Stimulated activated CD4-positive, alpha-beta T cell treated with anti-CD3 and anti-CD28 coated beads, Interleukin-1b, Interleukin-23, amount 100 ng/mL, for 1 hour (primary cell): ENCODE measurements at places on chromosomes 1 and 21.

DNA sequence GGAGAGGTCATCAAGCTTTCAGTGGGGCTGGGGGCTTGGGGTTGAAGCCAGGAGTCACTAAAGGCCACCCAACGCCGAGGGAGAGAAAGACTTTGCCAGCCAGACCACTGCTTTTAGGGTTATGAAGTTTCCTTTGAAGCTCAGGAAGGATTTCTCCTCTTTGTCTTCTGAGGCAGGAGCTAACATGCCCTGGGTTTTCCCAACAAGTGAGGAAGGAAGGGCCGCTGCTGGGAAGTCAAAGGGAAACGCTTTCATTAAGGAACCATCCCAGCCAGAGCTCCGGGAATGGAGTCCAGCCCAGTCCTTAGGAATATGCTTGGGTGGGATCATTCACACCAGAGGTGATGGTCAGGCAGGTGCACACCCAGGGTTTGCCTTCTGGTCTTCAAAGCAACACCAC lies 436.9 kb downstream of the PRDM2 start:
- no peak for DNase-seq

DNA sequence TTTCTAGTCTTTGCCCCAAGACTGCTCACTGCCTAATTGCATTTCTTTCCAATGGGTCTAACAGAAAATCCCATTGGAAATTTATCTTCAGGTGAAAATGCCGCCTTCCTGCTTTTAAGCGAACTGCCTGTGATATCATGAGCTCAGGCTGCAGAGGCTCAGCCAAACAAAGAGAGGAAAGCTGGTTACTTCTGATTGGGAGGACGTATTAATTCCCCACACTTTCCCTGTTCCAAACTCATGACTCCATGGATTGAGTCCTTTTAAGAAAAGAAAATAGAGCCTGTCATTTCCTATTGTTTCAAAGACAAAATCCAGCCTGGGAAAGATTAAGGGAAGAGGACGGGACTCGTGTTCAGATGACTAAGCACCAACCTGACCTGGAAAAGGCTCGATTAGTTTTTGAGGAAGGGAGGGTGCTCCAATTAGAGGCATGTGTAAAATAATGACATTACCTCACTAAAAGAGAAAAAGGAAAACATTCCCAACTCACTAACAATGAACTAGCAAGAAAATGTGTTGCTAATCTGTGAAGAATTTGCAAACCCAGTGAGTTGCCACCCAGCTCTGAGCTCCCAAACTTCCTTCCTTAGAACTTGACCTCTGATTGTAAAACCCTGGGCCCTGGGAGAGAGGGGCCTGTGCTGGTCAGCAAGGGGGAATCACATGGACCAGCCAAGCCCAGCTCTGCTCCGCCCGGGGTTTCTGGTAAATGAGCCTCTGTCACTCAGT lies 61.2 kb downstream of the TCP10L start:
- DNase-seq = no peak

DNA sequence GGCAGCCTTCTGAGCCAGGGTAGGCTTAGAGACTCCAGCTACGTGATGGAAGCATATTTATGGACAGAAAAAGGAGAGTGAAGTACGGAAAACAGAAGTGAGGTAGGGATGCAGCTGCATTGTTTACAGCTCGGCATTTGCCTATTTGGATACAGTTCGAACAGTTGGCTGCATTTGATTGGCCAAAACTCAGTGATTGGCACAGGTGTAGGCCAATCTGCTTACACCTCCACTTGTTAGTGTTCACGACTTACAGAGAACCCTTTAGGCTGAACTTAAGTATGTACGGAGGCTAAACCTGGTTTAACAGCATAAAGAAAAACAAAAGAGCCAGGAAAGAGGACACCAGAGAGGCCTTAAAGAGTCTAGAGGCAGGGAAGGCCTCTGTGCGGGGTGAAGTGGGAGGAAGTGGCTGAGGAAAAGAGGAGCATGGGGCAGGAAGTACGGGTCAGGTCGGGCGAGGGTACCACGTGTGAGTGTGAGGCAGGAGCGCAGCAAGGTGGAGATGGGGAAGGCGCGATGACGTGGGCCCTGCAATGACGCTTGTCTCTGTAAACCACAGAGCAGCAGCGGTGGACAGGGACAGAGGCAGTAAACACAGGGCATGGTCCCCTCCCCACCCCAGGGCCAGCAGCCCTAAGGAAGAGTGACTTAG lies 32.0 kb downstream of the RSPH1 start:
- DNase-seq = peak; percentile 27

DNA sequence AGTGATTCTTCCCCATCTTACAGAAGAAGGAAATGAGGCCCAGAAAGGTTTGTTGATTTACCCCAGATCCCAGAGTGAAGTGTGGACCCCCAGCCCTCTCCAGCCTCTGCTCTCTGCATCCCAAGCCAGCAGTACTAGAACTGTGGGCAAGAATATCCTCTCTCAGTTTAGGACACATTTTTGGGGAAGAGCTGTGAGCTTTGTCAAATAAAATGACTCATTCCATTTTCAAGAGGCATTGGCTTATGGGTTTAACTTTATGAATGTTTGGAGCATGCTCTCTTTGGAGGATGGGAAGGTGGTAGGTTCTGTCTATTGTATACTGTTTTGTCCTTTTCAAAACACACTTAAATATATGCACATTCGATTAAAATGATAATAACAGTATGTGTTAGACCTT lies 70.6 kb upstream of the CNTN2 start:
- no peak for DNase-seq

DNA sequence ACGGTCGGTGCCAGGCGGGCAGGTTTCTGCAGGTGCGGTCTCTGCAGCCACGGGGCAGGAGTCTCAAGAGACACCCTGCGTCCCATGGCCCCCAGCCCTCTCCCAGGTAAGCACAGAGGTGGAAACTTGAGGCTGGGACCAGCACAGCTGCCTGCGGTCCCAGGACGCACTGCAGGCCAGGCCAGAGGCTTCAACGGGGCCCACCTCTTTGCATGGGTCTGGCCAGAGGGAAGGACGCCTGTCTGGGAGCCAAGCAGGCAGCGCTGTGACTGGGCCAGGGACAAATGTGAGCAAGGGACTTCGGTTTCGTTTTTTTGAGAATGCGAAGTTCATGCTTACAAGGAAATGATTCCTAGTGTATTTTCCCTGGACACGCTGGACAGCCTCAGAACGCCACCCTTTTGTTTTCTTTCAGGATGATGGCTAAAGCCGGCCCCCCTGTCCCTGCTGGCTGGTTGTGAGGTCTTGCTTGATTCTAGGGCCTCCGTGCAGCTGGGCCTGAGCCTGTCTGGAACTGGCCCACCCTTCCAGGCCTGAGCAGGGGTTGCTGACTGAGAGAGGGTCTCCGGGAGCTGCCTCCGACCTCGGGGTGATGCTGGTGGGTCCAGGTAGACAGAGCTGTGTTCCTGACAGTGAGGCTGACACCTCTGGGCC lies 38.3 kb downstream of the MORN1 start:
- DNase-seq = no peak

DNA sequence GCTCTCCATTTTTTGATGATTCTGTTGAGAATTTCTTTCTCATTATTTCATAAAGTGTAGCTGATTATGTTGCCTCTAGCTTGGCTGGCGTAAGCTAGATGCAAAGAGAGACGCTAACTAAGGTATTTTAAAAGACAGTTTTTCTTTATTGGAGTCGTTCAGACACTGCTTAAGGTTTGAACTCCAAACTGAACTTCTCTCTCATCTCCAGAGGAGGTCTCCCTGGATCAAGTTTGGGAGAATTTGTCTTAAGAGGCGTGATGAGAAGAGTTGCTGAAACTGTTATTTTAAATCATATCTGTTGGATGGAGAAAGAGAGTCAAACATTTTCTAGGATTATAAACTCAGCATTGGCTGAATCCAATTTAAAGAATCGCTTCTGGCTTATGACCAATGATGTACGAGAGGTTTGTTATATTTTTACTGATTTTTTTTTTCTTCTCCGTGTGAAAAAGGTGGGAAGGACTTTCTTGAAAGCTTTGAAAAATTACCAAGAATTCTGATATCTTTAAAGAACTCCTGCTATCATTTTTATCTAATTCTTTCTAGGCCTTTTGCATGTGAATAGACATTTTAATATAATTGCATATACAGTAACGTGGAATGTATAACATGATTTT lies 34.0 kb downstream of the MAP3K7CL start:
- no peak for DNase-seq

DNA sequence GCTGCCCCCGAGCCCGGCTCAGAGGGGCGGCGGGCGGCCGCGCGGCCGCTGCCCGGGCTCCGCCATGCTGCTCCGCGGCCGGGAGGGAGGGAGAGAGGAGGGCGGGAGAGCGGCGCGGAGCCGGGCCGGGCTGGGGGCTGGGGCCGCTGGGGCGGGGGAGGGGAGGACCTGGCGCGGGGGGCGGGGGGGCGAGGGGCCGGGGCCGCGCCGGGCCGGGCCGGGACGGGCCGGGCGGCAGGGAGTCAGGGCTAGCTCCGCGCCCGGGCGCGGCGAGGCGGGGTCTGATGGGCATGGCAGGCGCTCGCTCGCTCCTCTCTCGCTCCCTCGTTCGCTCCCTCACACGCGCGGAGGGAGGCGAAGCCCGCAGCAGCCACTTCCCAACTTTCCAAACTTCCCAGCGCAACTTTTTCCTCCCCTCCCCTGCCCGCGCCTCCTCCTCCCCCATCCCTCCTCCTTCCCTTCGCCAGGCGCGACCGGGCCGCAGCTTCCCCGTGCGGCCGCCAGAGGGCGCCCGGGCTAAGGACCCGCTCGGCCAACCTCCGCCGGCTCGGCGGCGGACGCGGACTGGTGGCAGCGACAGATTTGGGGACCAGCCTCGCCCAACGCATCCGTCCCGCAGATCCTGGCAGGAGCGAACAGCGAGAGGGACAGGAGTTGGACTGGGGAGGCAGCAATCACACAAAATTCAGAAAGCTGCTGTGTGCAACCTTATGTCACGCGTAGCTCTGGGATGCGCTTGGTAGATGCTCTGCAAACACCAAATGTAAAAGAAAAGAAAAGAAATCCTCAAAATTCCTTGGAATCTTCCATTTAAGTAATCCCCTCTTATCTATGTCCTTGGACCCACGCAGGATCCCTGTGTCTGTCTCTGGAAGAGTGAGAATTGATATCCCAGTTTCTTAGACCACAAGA lies at the start of gene TRABD2B:
Gene TRABD2B, minus strand, starts transcription at position 97 of the 912 bp plus-strand sequence.
- peak; percentile 5 for DNase-seq
